ENCODE measurements at places on chromosomes 11 and 22.
A peak's percentile ranks its signal among the peaks of the same experiment; 100 is the strongest.

- H3K36me3 ChIP-seq = peaks cover 12% of the 10 kb centered on the region
- DNase-seq = peak; percentile 73
- peaks cover 28% of the 10 kb centered on the region for H3K4me1 ChIP-seq
- no peak overlapping the region for H3K27ac ChIP-seq
- H3K27me3 ChIP-seq = no peaks in the 10 kb centered on the region
- peak overlapping the region; percentile 95 for H3K4me3 ChIP-seq
Observed at GRCh38 chr11:72812967-72813739, 1.1 kb upstream of the ATG16L2 start.

- no peaks in the 10 kb centered on the region for H3K36me3 ChIP-seq
- peaks cover 6% of the 10 kb centered on the region for H3K4me1 ChIP-seq
- peak overlapping the region; percentile 85 for H3K27ac ChIP-seq
- peaks cover 15% of the 10 kb centered on the region for H3K27me3 ChIP-seq
Observed at GRCh38 chr22:36577019-36577418, 48.1 kb upstream of the EIF3D start.

GRCh38 chr11:132115454-132115853, 745.0 kb downstream of the NTM start:
- H3K27ac ChIP-seq = no peak overlapping the region
- H3K27me3 ChIP-seq = no peaks in the 10 kb centered on the region
- peaks cover 4% of the 10 kb centered on the region for H3K36me3 ChIP-seq
- no peak for DNase-seq
- H3K4me1 ChIP-seq = peaks cover 22% of the 10 kb centered on the region

DNA sequence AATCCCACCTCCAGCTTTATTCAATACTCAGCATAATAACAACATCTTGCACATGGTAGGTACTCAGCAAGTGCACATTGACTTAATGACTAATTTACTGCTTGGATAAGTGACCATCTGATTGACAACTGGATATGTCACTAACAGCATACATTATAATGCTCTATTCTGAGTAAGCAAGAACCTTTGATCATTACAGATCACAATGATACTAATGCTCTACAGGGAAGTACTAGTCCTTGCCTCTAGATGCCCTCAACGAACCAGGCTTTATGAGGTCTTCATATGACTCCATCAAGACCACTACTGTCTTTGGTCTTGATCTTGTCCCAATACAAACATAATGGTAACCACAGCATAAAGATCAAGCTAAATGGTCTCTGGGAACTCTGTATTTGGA, 167.6 kb upstream of the MTMR2 start:
- peaks cover 11% of the 10 kb centered on the region for H3K4me1 ChIP-seq
- H3K27ac ChIP-seq = peak overlapping the region; percentile 78
- no peaks in the 10 kb centered on the region for H3K27me3 ChIP-seq
- H3K36me3 ChIP-seq = peaks cover 15% of the 10 kb centered on the region

- no peak for DNase-seq
- peaks cover 2% of the 10 kb centered on the region for H3K4me1 ChIP-seq
- H3K27me3 ChIP-seq = peaks cover 56% of the 10 kb centered on the region
- no peak overlapping the region for H3K27ac ChIP-seq
Observed at GRCh38 chr11:64736654-64737053, 7.3 kb downstream of the RASGRP2 start.

DNA sequence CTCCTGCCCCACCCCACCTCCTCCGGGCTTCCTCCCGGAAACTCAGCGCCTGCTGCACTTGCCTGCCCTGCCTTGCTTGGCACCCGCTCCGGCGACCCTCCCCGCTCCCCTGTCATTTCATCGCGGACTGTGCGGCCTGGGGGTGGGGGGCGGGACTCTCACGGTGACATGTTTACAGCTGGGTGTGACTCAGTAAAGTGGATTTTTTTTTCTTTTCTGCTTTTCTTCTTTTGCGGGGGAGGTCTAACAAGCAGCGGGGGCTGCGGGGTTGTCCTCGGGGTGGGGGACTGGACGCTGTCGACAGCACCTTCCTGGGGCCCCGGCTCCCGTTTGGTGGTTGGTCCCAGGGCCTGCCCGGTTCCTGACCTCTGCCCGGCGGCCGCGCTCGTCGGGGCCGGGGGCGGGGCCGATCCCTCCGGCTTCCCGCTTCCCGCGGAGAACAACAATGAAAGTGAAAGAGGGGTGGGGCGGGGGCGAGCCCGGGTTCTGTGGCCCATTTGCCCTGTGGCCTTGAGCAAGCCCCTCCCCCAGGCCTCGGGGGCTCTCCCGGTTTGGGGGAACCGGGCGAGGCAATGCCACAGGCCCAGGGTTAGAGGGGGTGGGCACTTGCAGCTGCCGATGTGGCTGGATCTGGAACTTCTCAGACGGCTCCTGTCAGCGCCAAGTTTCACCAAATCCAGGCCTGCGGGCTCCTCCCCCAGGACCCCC, 975 bp upstream of the MDK start:
- H3K27ac ChIP-seq = no peak overlapping the region
- peaks cover 7% of the 10 kb centered on the region for H3K27me3 ChIP-seq
- H3K4me1 ChIP-seq = peaks cover 43% of the 10 kb centered on the region
- H3K36me3 ChIP-seq = peaks cover 17% of the 10 kb centered on the region
- H3K4me3 ChIP-seq = peak overlapping the region; percentile 57

GRCh38 chr22:37619991-37620390, 11.4 kb downstream of the GGA1 start:
- no peaks in the 10 kb centered on the region for H3K27me3 ChIP-seq
- H3K36me3 ChIP-seq = peaks cover 69% of the 10 kb centered on the region
- H3K4me1 ChIP-seq = peaks cover 11% of the 10 kb centered on the region
- H3K27ac ChIP-seq = no peak overlapping the region
- DNase-seq = no peak

DNA sequence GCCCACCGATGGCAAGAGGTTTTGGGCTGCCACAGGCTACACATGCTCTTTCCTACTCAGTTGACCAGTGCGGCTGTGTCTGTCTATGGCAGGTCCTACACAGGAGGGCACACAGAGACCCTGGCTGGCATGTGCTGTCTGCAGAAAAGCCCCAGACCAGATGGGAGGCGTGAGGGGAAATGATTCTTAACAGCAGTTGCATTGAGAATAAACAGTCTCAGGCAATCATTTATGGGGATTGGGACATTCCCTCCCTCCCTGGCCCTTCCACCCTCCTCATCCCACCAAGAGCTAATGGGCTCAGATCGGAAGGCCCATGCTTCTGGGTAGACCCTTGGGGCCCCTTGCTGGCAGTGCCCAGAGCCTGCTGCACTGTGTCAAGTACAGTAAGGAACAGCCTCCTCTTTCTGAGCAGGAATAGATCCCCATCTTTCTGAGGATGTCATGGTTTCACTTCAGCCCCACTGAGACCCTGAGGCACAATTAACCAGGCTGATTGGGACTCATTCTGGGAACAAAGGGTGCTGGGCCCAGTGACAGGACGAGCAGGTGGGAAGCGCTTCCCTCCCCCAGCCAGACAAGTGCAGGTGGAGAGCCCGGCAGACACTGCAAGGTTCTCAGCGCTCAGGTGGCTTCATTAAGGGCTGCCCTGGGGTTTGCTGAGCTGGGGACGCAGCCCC, 28.3 kb downstream of the TSPAN18 start:
- no peaks in the 10 kb centered on the region for H3K36me3 ChIP-seq
- H3K27ac ChIP-seq = no peak overlapping the region
- H3K4me1 ChIP-seq = no peaks in the 10 kb centered on the region
- H3K27me3 ChIP-seq = peaks cover 25% of the 10 kb centered on the region

- DNase-seq = peak; percentile 44
- H3K27me3 ChIP-seq = no peaks in the 10 kb centered on the region
- no peak overlapping the region for H3K4me3 ChIP-seq
- H3K4me1 ChIP-seq = peaks cover 5% of the 10 kb centered on the region
- H3K36me3 ChIP-seq = peaks cover 8% of the 10 kb centered on the region
- H3K27ac ChIP-seq = peak overlapping the region; percentile 60
Observed at GRCh38 chr11:9774591-9775397, 110.9 kb downstream of the SWAP70 start.

DNA sequence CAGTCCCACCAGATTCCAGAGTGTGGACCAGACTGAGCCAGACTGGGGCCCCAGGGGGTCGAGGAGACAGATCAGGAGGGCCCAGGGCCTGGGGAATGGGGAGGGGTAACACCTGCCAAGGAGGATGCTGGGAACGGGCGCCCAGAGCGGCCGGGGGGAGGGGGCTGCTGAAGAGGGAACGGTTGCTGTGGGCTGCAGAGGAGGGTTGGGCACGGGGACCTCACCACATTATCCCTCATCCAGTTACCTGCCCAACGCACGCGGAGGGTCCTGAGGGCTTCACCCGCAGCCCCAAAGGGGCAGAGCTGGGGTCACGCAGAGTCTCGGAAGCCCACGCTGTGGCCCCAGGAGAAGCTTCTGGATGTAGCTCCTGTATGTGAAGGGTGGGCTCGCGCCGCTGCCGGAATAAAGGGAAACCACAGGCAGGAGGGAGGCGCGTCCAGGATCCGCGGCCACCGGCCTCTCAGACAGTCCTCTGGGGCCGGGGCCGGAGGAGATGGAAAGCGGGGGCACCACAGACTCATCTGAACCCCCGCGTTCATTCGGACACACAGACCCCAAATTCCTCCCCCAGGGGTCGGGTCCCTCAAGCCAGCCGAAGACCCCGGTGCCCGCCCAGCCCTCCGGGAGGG, 866 bp upstream of the SELENOO start:
- H3K27me3 ChIP-seq = no peaks in the 10 kb centered on the region
- H3K36me3 ChIP-seq = peaks cover 43% of the 10 kb centered on the region
- no peak overlapping the region for H3K27ac ChIP-seq
- DNase-seq = peak; percentile 48
- peak overlapping the region; percentile 78 for H3K4me3 ChIP-seq

DNA sequence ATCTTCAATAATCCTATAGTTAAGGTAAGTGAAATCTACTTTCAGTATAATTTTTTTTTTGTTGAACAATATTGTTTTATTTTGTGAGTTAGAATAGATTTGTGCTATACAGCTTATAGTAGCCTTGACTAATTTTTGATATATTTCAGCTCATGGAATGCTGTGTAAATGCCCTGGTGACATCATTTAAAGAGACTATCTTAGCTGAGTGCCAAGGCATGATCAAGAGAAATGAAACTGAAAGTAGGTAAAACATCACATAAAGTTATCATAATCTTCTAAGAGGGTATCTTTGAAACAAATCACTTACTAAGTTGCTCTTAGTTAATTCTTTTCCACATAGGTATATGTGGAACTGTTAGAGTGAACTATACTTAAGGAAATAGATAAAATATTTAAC, 51.4 kb upstream of the ACAT1 start:
- no peak overlapping the region for H3K4me3 ChIP-seq
- H3K27ac ChIP-seq = no peak overlapping the region
- peaks cover 44% of the 10 kb centered on the region for H3K36me3 ChIP-seq
- peaks cover 1% of the 10 kb centered on the region for H3K4me1 ChIP-seq

DNA sequence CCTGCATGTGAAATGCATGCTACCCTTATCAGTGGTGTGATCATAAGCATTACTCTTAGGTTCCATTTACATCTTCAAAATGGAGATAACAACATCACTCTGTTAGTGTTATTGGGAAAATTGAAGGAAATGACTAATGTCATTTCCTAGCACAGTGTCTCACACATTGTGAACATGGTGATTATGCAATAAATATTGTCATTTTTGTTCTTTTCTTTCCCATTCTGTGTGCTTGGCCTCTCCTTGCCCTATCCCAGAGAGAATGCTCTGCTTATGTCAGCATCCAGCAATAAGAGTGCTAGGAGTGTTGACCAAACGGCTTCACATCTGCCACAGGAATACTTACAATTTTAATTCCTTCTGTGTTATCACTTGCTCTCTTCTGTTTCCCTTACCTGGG, 1024.1 kb upstream of the CCDC90B start:
- no peak overlapping the region for H3K4me3 ChIP-seq
- no peak overlapping the region for H3K27ac ChIP-seq
- no peaks in the 10 kb centered on the region for H3K36me3 ChIP-seq
- no peaks in the 10 kb centered on the region for H3K4me1 ChIP-seq

DNA sequence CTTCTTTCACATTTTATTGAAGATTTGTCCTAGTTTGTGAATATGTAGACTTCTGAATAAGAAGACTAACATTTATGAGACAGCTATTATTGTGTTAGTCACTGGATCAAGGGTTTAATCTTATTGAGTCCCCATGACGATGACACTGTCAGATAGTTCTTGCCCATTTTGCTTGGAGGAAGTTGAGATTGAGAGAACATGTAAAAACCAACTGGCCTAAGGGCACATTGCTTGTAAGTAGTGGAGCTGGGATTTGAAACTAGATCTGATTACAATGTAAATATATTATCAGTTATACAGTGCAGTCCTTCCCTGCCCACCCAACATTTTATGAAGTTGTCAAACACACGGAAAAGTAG, 134.7 kb downstream of the HIPK3 start:
- H3K36me3 ChIP-seq = no peaks in the 10 kb centered on the region
- H3K4me1 ChIP-seq = no peaks in the 10 kb centered on the region
- no peak overlapping the region for H3K27ac ChIP-seq
- H3K4me3 ChIP-seq = no peak overlapping the region
- no peaks in the 10 kb centered on the region for H3K27me3 ChIP-seq

DNA sequence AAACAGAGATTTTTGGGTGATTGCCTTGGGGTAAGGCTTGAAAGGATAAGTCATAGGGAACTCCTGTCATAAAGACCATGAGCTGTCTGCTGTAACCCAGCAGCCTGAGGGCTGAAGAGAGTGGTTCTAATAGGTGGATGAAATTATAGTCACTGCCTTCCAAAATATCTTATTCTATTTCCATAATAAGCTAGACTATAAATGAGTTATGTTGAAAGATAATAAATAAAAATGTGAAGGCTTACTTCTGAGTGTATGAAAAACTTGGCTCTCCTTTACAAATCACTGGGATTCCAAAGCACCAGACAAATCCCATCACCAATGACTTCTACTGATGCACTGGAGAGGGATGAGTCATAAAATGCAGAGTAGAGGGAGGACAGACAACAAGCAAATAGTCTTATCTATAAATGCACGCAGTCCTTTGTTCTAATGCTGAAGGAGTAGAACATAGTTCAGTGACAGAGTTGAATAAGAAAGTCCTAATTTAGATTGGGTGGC, 775.0 kb upstream of the LRRC4C start:
- no peak for DNase-seq
- H3K27me3 ChIP-seq = no peaks in the 10 kb centered on the region
- no peaks in the 10 kb centered on the region for H3K4me1 ChIP-seq
- H3K36me3 ChIP-seq = no peaks in the 10 kb centered on the region

- peaks cover 12% of the 10 kb centered on the region for H3K4me1 ChIP-seq
- no peaks in the 10 kb centered on the region for H3K27me3 ChIP-seq
- peak; percentile 66 for DNase-seq
- H3K27ac ChIP-seq = peak overlapping the region; percentile 18
Observed at GRCh38 chr11:78715639-78716311, 141.1 kb upstream of the NARS2 start.

DNA sequence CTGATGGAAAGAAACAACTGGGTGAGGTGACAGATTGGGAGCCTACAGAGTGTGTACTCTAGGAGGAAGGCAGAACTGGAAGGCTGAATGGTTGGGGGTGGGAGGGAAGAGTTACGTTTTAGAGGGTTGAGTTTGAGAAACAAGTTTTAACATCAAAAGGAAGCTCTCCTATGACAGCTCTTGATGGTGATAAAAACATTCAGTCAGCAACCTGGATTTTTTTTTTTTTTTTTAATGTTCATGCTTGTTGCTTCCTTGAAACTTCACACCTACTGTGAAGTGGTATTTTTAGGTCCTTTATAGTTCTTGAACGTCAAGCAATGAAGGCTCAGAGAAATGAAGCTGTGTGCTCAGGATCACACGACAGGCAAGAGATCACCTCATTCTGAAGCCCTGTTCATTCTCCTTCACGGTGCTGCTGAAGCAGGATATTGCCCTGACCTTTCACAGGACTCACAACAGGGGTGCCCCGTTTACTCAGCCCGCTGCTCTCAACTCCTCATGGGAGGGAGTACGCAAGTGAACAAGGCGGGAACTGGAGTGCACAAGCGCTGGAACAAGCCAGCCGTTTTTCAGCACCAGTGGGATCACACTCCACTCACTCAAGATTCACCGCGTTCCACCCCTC, 1.6 kb upstream of the TMEM109 start:
- no peak overlapping the region for H3K27ac ChIP-seq
- no peaks in the 10 kb centered on the region for H3K36me3 ChIP-seq
- DNase-seq = no peak
- H3K4me3 ChIP-seq = no peak overlapping the region
